Diencephalon (tissue), 1 donor: ENCODE measurements at places on chromosomes 13 and 19. TPM values are rescaled to one million over a fixed set of nuclear protein-coding genes. Genes with fewer than 3 reads are reported as not detected.

The CEBPA gene
- total RNA-seq: 4.8 TPM

The ZNF112 gene
- 21.2 TPM for total RNA-seq

The DMKN gene
- total RNA-seq: 15.5 TPM

The C3 gene
- total RNA-seq: 63.9 TPM

The RFPL4AL1 gene
- total RNA-seq: not detected
